ENCODE measurements at places on chromosomes 3 and 15. TPM values are rescaled to one million over a fixed set of nuclear protein-coding genes. Genes with fewer than 3 reads are reported as not detected.

Gene SPESP1
- total RNA-seq, result not detected

DNA sequence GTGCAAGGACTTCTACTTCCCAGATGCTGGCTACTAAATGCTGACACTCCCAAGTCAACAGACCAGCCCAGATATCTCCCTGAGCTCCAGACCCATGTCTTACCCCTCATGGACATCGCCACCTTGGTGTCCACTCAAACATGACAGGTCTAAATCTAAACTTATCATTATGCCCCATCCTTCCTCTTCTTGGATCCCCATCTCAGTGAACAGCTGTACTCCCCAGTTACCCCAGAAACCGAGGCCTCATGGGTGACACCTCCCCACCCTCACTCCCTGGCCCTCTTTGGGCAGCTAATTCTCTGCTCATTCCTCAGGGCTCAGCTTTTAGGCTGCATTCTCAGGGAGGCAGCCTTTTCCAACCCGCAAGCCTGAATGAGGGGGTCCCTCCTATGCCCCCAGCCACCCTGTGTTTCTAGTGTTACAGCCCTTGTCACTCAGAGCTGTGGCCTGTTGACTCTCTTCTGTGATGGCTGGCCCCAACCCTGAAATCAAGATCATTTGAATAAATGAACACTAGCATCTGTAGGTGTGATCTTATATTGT is 5.4 kb downstream of the EHD4 start:
- H3K4me3 ChIP-seq, result no peak overlapping the region
- no peaks in the 10 kb centered on the region for H3K36me3 ChIP-seq
- peaks cover 12% of the 10 kb centered on the region for H3K4me1 ChIP-seq
- no peaks in the 10 kb centered on the region for H3K27me3 ChIP-seq
- peak overlapping the region; percentile 54 for H3K27ac ChIP-seq

- DNase-seq, result peak; percentile 5
- H3K27me3 ChIP-seq, result no peaks in the 10 kb centered on the region
- H3K4me1 ChIP-seq, result peaks cover 4% of the 10 kb centered on the region
- H3K27ac ChIP-seq, result peak overlapping the region; percentile 4
- no peaks in the 10 kb centered on the region for H3K36me3 ChIP-seq
Observed at GRCh38 chr3:1726741-1727140, 371.9 kb upstream of the CNTN4 start.

Gene ZPLD1
- 0.12 TPM for total RNA-seq

GRCh38 chr15:79378394-79379109 is 53.6 kb upstream of the MINAR1 start:
- no peaks in the 10 kb centered on the region for H3K4me1 ChIP-seq
- no peaks in the 10 kb centered on the region for H3K36me3 ChIP-seq
- no peak for DNase-seq
- no peak overlapping the region for H3K4me3 ChIP-seq
- H3K27ac ChIP-seq, result no peak overlapping the region

Gene MCTP2
- total RNA-seq, result 24.6 TPM

DNA sequence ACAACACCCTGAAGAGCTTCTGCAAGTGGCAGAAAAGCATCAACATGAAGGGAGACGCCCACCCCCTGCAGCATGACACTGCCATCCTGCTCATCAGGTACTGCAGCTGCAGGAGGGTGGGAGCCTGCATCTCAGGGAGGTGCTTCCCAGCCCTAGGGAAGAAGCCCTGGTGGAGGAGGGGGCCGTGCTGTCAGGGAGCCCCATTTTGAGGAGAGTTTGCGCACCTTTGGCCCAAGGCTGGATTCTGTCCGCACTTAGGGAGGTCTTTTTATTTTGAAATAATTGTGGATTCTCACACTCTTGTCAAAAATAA is 42.1 kb downstream of the SAXO2 start:
- DNase-seq, result no peak
- no peak overlapping the region for H3K27ac ChIP-seq
- no peak overlapping the region for H3K4me3 ChIP-seq
- no peaks in the 10 kb centered on the region for H3K4me1 ChIP-seq

DNA sequence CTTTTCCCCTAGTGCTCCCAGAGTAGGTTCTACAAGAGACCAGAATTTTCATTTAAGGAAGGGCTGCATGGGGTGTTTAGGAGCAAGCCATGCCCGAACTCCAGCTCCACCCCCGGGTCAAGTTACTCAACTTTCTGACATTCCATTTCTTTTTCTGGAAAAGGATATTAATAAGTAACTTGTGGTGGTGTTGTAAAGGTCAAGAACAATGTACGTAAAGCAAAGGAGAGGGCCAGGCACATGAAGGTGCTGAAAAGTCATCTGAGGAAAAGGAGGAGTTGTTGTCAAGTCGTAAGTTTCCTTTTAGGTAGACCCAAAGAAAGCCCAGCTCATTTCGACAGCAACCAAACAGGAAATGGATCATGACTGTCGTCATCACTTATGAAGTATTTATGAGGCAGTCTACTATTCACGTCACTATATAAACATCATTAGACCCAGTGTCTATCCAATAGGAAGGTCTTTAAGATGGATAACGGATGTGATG is 319.6 kb upstream of the IL12A start:
- H3K36me3 ChIP-seq, result no peaks in the 10 kb centered on the region
- peak overlapping the region; percentile 95 for H3K27ac ChIP-seq
- peaks cover 51% of the 10 kb centered on the region for H3K4me1 ChIP-seq
- H3K4me3 ChIP-seq, result no peak overlapping the region
- no peaks in the 10 kb centered on the region for H3K27me3 ChIP-seq
- DNase-seq, result peak; percentile 58

Gene PRR20G
- total RNA-seq, result not detected

Gene EAF1
- 26.3 TPM for total RNA-seq

Gene CPNE9
- total RNA-seq, result not detected

Gene KLHL40
- not detected for total RNA-seq

Gene COL6A5
- 0.08 TPM for total RNA-seq

- H3K36me3 ChIP-seq, result no peaks in the 10 kb centered on the region
- H3K4me1 ChIP-seq, result peaks cover 18% of the 10 kb centered on the region
- no peak for DNase-seq
- no peak overlapping the region for H3K4me3 ChIP-seq
Observed at GRCh38 chr3:65901226-65901625, 137.5 kb downstream of the MAGI1 start.

GRCh38 chr3:139329364-139329850 is 14.4 kb upstream of the MRPS22 start:
- H3K4me1 ChIP-seq, result no peaks in the 10 kb centered on the region
- peak; percentile 93 for DNase-seq
- H3K36me3 ChIP-seq, result no peaks in the 10 kb centered on the region
- no peak overlapping the region for H3K27ac ChIP-seq
- no peak overlapping the region for H3K4me3 ChIP-seq

- H3K27me3 ChIP-seq, result no peaks in the 10 kb centered on the region
- H3K4me1 ChIP-seq, result peaks cover 10% of the 10 kb centered on the region
- H3K4me3 ChIP-seq, result no peak overlapping the region
- no peak for DNase-seq
- no peak overlapping the region for H3K27ac ChIP-seq
Observed at GRCh38 chr15:74584204-74584603, 31.4 kb upstream of the CLK3 start.

Gene HIGD2B
- not detected for total RNA-seq

- H3K4me1 ChIP-seq, result peaks cover 11% of the 10 kb centered on the region
- no peak overlapping the region for H3K27ac ChIP-seq
- H3K36me3 ChIP-seq, result no peaks in the 10 kb centered on the region
- DNase-seq, result peak; percentile 20
- no peaks in the 10 kb centered on the region for H3K27me3 ChIP-seq
- H3K4me3 ChIP-seq, result peak overlapping the region; percentile 23
Observed at GRCh38 chr15:42921342-42921731, 759 bp upstream of the TTBK2 start.

DNA sequence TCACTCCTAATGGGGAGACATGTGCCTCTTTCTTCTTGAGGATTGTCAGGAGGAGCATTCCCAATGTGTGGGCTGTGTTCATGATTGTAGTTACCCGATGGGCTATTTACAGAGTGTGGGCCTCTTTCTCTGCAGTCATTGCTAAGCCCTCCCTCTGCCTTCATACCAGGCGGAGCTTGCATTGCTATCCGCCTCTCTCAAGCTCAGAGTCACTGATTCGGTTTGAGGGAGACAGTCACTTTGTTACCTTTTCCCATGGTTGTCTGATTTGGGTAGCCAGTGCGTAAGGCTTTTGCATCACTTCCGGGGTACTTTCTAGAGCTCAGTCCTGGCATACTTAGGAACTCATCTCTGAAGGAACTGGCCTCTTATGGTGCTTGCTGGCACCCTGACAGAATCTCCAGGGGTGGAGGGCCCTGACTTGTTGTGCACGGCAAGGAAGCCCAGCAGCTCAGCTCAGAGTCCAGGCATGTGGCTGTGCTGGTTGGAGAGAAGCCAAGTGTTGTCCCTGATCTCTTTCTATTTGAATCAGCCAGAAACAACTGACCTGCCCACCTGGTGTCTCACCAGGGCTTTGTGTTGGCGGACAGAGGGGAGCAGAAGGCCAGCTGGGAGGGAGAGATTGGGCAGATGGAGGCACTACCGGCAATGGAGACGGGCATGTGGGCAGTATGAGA is 79.8 kb downstream of the EPHB1 start:
- DNase-seq, result peak; percentile 24
- no peaks in the 10 kb centered on the region for H3K4me1 ChIP-seq
- no peak overlapping the region for H3K4me3 ChIP-seq
- H3K36me3 ChIP-seq, result no peaks in the 10 kb centered on the region

DNA sequence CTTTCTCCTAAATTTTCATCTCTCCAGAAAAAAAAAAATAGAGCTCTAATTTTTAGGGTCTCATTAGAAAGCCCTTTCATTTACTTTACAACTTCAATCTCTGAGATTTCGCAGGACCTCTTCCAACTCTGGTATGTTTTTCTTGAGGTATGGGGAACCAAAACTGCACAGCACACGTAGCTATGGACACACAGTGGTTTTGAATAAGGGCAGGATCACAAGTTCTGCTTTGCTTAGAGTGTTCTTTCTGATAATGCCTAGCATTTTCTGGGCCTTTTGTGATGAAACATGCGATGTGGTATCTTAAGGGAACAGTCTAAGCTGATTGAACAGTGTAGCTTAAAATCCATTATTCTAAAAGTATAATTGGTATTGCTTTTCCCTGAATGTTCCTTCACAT is 25.3 kb downstream of the ZNF592 start:
- peaks cover under 1% of the 10 kb centered on the region for H3K36me3 ChIP-seq
- H3K4me3 ChIP-seq, result no peak overlapping the region
- H3K4me1 ChIP-seq, result no peaks in the 10 kb centered on the region
- no peak overlapping the region for H3K27ac ChIP-seq
- no peak for DNase-seq
- H3K27me3 ChIP-seq, result no peaks in the 10 kb centered on the region

DNA sequence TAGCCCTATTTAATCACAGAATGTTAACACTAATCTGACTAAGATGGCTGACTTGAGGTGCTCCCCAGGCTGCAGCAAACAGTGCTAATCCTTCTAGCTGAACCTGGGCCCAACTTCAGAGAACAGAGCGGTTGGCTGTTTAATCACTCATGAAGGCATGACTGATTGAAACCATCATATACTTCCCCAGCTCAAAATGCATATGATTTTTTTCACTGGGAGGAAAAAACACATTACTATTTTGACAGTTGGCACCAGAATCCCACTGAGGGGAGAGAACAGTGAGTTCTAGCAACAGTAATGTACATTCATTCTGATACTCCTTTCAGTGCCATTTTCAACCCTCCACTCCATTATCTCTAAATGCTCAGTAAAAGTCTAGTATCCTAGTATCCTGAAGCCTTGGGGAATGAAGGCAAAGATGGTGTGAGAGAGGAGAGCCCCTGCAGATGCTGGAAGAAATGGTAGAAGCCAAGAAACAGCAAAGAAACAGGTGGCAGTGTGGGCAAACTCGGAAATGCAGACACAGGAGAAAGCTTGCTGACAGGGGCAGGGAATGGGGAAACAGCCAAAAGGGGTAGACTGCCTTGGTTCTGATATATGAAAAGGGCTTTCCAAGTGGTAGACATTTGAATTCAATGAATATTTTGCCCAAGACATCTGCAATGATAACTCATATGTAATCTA is 34.4 kb upstream of the CASR start:
- H3K36me3 ChIP-seq, result no peaks in the 10 kb centered on the region
- DNase-seq, result no peak
- no peak overlapping the region for H3K4me3 ChIP-seq
- H3K27me3 ChIP-seq, result no peaks in the 10 kb centered on the region
- H3K27ac ChIP-seq, result no peak overlapping the region

- peaks cover 17% of the 10 kb centered on the region for H3K4me1 ChIP-seq
- H3K36me3 ChIP-seq, result no peaks in the 10 kb centered on the region
Observed at GRCh38 chr3:125594581-125595011, 701 bp downstream of the OSBPL11 start.

- H3K36me3 ChIP-seq, result no peaks in the 10 kb centered on the region
- no peaks in the 10 kb centered on the region for H3K4me1 ChIP-seq
- H3K4me3 ChIP-seq, result no peak overlapping the region
- no peak overlapping the region for H3K27ac ChIP-seq
Observed at GRCh38 chr15:76285241-76285825, 25.9 kb downstream of the ETFA start.

DNA sequence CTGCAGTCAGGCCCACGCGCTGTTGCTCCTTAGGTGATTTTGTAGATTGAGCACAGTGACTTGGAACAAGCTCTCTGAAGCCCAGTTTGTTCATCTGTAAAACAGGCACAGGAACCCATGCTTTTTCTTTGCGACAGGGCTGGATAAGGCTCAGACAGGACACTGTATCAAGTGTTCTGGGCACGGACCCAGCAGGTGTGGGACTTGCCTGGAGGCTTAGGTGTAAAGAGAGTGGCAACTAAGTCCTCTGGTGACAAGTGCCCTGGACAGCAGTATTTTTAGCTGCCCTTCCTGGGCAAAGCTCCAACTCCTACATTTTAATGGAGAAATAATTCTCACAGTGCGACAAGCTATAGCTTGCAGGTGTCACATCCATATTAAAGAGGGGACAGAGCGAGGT is 32.2 kb downstream of the CD276 start:
- H3K27ac ChIP-seq, result no peak overlapping the region
- no peaks in the 10 kb centered on the region for H3K36me3 ChIP-seq
- no peaks in the 10 kb centered on the region for H3K4me1 ChIP-seq

DNA sequence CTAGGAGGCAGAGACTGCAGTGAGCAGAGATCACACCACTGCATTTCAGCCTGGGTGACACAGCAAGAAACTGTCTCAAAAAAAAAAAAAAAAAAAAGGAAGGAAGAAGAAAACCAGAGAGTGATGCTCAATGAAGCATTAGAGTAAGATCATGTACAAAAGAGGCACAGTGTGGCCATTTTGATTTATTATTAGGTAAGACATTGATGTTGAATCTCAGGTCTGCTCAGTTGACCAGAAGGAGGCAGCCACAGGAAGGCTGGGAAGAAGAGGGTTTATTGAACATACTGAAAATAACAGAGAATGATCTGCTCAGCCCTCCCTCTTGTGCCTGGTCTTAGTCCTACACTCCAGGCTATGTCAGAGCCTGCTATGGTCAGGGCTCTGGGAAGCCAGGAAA is 15.6 kb downstream of the LRRK1 start:
- no peaks in the 10 kb centered on the region for H3K27me3 ChIP-seq
- H3K4me1 ChIP-seq, result no peaks in the 10 kb centered on the region
- H3K36me3 ChIP-seq, result no peaks in the 10 kb centered on the region
- no peak for DNase-seq
- no peak overlapping the region for H3K4me3 ChIP-seq

GRCh38 chr3:111547631-111548030 is 5.6 kb downstream of the CD96 start:
- H3K36me3 ChIP-seq, result no peaks in the 10 kb centered on the region
- no peak for DNase-seq
- no peaks in the 10 kb centered on the region for H3K4me1 ChIP-seq
- no peaks in the 10 kb centered on the region for H3K27me3 ChIP-seq
- H3K27ac ChIP-seq, result no peak overlapping the region
- no peak overlapping the region for H3K4me3 ChIP-seq

- peak; percentile 41 for DNase-seq
- no peaks in the 10 kb centered on the region for H3K4me1 ChIP-seq
- H3K36me3 ChIP-seq, result no peaks in the 10 kb centered on the region
- no peak overlapping the region for H3K27ac ChIP-seq
Observed at GRCh38 chr15:91224755-91225380, 124.8 kb downstream of the SV2B start.
